ENCODE measurements at places on chromosomes 7 and 10.
A peak's percentile ranks its signal among the peaks of the same experiment; 100 is the strongest.

- DNase-seq = no peak
Measured at GRCh38 chr10:100873827-100874326, 38.9 kb upstream of the SLF2 start.

DNA sequence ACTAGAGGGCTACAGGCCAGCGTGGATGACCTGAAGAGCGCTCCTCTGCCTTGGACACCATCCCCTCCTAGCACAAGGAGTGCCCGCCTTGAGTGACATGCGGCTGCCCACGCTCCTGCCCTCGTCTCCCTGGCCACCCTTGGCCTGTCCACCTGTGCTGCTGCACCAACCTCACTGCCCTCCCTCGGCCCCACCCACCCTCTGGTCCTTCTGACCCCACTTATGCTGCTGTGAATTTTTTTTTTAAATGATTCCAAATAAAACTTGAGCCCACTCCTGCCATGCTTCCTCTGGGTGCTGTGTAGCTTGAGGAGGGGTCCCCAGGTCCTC is 4.5 kb downstream of the SNCG start:
- no peak for DNase-seq

GRCh38 chr7:102967798-102968197 is 55.0 kb downstream of the LRRC17 start:
- DNase-seq = no peak

DNA sequence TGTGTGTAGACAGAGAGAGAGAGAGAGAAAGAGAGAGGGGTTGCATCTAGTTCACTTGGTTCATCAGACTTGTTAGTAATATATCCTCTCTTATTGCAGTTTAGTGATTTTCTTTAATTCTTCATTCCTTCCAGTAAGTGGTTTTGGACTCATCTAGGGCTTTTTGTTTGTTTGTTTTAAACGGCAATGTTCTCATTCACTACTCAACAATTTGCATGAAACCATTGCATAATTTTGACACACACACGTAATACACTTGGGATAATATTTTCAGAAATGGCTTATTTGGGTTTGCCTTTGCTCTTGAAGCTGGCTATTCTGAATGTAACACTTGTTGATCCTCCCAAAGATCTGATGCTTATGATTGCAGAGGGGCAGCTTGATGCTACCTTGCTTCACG is 16.4 kb upstream of the ZNF32 start:
- no peak for DNase-seq

DNA sequence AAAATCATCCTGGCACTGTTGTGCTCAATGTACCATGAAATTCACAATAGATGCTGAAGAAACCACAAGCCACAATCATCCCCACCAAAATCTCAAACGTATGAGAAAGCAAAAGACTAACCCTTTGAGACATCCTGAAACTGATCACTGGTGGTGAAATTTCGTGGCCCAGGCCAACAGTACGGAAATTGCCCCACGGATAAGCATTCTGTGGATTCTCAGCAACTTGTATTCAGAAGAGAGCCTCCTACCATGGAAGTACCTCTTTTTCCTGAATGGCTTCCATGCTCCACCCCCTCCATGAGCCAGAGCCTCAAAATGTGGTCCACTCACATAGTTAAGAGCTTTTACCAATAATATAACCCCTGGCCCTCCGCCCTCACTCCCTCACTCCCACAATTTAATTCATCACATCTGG is 163.9 kb upstream of the AUTS2 start:
- peak; percentile 25 for DNase-seq

DNA sequence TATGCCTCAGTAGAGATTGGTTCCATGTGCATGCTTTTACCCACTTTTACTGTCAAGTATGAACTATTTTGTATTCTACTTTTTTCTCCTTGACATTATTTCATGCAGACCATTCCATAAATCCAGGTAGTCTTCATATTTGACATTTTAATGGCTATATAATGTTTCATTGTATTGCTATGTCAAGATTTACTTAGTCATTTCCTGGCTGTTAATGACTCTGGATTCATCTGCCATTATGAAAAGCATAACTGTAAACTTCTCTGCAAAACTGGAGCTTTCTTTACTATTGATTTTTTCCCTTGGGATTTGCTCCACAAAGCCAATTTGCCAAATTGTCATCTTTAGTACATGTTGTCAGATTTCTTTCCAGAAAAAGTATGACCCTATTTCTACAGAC is 6.8 kb upstream of the MSRB2 start:
- no peak for DNase-seq

DNA sequence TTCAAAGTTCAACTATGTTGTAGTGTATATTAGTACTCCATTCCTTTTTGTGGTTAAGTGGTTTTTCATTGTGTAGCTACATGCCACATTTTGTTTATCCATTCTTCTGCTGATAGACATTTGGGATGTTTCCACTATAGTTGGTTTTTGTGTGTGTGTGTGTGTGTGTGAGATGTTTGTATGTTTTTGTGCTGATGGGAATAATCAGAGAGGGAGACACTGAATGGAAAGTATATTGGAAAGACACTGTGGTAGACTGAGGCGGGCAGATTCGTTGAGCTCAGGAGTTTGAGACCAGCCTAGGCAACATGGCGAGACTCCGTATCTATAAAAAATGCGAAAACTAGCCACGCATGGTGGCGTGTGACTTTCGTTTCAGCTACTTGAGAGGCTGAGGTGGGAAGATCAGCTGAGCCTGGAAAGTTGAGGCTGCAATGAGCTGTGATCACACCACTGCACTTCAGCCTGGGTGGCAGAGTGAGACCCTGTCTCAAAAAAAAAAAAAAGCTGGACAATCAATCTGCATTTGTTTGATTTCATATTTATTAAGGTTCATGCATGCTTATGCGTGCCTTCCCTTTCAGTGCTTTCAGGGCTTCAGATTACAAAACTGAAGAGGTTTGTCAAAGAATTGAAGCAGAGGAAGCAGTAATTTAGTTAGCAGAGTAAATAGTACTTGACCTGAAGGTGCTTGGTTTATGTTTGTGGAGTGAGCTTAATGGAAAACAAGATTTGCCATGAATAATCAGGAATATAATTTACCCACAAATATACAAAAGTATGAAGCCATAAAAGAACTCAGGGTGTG is 14.7 kb downstream of the SEC24C start:
- DNase-seq = peak; percentile 43

DNA sequence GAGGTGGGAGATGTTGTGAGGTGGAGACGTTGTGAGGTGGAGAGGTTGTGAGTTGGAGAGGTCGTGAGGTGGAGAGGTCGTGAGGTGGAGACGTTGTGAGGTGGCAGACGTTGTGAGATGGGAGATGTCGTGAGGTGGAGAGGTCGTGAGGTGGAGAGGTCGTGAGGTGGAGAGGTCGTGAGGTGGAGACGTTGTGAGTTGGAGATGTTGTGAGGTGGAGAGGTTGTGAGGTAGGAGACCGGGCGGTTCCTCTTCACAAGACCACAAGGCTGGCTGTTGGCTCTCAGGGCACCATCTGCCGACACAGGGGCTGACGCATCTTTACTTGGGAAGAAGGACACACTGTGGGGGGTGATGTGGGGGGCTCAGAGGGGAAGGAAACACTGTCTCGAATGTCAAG is 34.7 kb upstream of the SHH start:
- DNase-seq = no peak

Data from activated CD4-positive, alpha-beta T cell treated with anti-CD3 and anti-CD28 coated beads, Interleukin-10, Interleukin-2, amounts not matched to agents 100 ng/mL and 50 ng/mL, durations not matched to agents 16 hours and 8 hours (primary cell).